ENCODE measurements at places on chromosomes 5 and 9.
A peak's percentile ranks its signal among the peaks of the same experiment; 100 is the strongest.

DNA sequence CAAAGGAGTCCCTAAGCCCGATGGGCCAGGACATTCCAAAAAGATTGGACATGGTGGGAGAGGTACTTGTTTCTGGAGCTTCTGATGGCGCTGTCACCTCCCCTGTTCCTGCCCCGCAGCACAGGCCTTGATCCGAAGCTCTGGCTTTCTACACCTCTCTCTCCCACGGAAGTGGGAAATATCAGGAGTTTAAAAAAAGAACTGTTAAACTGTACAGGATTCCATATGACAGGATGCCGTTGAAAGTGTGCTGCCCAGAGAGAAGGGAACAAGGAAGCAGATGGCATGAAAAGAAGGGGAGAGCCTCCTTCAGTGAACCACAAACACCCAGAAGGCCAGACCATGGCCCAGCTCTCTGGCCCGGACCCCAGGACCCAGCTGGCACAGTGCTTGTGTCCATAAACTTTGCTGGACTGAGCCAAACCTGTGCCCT, 26.8 kb upstream of the SLC2A8 start:
- DNase-seq, result no peak

GRCh38 chr5:158354958-158355357, 496.0 kb upstream of the CLINT1 start:
- DNase-seq, result no peak

DNA sequence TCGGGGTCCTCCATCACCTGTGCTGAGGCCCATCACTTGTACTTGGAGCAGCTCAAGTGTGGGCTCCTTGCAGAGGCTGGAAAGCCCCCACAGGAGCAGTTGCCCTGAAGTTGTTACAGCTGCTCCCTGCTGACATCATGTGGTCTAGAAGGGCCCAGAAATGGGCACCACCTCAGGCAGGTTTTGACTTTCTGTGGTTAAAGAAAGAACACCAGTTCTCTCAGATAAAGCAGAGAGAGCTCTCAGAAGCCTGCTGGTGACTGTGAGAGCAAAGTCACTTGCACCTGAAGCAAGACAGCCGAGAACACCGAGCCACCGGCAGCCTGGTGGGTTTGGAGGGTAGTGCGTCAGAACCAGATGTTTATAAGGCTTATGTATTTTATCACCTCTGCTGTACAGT, 70.4 kb downstream of the MVB12B start:
- DNase-seq, result peak; percentile 77

DNA sequence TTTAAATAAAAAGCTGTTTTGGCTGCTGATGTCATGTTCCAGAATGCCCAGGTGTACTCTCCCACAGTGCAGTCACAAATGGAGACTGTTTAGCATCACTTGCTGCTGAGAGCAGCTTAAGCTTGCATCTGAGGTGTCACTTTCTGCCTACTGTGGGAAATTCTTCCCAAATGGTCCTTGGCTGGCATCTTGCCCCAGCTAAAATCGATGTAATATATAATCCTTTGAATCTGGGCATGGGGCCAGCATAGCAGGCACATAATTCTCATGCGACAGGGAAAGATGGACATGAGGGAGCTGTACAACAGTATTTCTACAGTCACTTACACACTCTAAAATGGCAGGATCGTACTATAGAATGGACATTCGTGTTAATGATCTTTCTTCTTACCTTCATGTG, 144.3 kb downstream of the MACIR start:
- DNase-seq, result no peak

GRCh38 chr9:72907421-72907820, 45.4 kb downstream of the ALDH1A1 start:
- DNase-seq, result no peak

- no peak for DNase-seq
These were observed 92.1 kb downstream of the MELK start for GRCh38 chr9:36664806-36665205.

DNA sequence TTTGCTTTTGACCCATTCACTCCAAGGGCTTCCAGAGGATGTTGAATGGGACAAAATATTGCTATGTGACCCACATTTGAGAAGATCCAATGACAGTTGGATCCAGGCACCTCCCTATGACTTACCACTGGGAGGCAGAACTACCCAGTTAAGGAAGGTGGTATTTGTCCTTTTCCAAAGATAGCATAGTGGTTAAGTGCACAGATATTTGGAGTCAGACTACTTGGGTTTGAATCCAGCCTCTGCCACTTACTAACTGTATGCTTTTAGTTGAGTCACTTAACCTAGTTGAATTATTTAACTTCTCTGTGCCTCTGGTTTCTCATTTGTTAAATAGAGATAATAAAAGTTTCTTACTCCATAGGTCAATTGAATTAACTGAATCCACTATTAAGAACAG, 74.5 kb upstream of the PALM2AKAP2 start:
- no peak for DNase-seq

- DNase-seq, result no peak
These were observed 38.5 kb upstream of the NR4A3 start for GRCh38 chr9:99782962-99783718.

- no peak for DNase-seq
These were observed 158.5 kb downstream of the SLIT3 start for GRCh38 chr5:169142264-169142970.

DNA sequence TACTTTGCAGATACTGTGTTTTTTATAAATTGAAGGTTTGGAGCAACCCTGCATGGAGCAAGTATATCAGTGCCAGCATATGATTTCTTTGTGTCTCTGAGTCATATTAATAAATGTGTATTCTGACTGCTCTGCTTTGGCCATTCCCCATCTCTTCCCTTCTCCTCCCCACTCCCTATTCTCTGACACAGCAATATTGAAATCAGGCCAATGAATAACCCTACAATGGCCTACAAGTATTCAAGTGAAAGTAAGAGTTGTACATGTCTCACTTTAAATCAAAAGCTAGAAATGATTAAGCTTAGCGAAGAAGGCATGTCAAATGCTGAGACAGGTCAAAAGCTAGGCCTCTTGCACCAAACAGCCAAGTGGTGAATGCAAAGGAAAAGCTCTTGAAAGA, 82.2 kb upstream of the TLX3 start:
- DNase-seq, result no peak

GRCh38 chr5:179608131-179608581, 15.3 kb downstream of the HNRNPH1 start:
- DNase-seq, result peak; percentile 69

GRCh38 chr5:157947156-157947555, 88.2 kb upstream of the CLINT1 start:
- DNase-seq, result no peak

DNA sequence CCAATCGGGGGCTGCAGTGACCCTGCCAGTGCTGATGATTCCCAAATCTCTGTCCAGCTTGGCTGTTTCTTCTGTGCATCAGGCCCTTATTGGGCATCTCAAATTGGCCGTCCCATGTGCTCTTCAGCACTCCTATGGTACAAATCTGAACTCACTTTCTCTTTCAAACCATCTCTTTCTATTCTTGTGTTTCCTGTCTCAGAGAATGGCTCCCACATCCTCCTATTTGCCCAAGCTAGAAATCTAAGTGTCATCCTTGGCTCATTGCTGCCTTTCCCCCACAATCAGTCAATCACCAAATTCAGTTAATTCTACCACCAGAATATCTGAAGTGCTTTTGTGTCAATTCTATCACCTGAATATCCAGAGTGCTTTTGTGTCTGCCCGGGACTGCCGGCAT, 336.6 kb downstream of the CWC27 start:
- no peak for DNase-seq

- no peak for DNase-seq
These were observed 244.4 kb upstream of the FBXL7 start for GRCh38 chr5:15255576-15255975.

DNA sequence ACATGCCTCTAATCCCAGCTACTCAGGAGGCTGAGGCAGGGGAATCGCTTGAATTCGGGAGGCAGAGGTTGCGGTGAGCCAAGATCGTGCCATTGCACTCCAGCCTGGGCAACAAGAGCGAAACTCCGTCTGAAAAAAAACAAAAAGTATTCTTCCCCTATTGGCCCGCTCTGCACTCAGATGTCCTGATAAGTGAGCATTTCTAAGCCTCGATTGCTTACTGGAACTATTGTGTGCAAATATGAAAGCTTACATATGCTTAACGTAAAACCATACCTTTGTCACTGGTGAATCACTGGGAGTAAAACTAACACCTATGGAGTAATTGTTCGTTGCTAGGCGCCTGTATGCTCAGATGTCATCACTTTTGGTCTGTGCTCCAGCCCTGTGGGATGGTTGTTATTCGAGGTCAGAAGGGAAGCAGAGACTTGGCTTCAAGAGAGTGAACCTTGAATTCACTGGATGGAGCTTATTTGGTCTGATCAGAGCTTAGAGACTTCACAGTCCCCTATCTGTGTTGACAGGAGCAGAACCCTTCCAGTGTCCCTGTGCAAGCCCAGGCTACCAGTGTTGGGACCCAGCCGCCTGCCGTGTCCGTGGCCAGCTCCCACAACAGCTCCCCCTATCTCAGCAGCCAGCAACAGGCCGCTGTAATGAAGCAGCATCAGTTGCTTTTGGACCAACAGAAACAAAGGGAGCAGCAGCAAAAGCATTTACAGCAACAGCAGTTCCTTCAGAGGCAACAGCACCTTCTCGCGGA, 25.3 kb upstream of the LTC4S start:
- no peak for DNase-seq

DNA sequence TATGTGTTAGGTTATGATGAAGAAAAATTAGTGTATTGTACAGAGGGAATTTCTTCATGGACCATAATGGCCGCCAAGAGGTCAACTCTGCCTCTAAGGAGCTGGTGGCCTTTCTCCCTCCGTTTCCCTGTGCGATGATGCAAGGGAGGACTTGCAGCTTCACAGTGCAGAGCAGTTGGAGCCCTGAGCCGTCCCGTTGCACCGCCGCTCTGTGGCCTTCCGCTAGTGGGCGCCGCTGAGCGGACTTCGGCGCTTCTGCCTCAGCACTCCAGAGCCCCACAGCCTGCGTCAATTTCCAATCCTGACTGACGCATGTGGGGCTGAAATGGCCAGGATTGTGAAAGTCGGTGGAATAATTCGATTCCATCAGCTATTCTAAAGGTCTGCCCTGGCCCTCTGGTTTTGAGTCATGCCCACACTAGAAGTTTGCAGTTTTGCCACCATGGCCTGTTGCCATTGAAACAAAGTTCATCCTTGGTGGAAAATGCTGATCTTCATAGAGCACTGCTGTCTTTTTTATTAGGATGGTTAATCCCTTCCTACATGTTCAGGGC, 22.7 kb upstream of the LECT2 start:
- peak; percentile 29 for DNase-seq

All from CD4-positive, alpha-beta memory T cell (primary cell).